ENCODE measurements at places on chromosomes 5 and 9.
A peak's percentile ranks its signal among the peaks of the same experiment; 100 is the strongest.

GRCh38 chr5:140882591-140882899, 621 bp downstream of the PCDHA13 start:
- DNase-seq, result no peak

- DNase-seq, result no peak
Observed at GRCh38 chr9:4510546-4511322, 20.5 kb downstream of the SLC1A1 start.

DNA sequence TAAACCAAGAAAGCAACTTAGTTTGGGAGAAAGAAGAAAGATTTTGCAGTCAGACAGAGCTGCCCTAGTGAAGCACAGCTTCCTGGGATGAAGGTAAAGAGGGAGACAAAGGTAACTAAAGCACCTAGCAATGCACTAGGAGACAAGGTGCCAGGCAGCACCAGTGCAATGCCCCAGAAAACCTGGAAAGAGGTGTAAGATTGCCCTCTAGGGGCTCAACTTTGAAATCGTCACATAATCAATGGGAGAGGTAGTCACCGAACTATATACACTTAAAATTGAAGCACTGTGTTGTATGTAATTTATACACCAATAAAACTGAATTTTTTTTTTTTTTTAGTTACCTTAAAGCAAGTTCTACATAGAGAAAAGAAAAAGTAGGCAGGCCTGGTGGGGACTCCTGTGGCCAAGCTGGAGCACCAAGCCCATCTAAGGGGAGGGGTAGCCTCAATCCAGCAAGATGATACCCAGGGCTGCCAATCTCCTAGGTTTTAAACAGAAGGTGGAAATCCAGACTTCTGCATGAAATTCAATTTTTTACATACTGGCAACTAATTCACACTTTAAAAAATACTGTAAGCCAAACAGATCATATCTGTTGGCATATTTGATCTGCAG, 48.2 kb downstream of the CDK5RAP2 start:
- peak; percentile 15 for DNase-seq

DNA sequence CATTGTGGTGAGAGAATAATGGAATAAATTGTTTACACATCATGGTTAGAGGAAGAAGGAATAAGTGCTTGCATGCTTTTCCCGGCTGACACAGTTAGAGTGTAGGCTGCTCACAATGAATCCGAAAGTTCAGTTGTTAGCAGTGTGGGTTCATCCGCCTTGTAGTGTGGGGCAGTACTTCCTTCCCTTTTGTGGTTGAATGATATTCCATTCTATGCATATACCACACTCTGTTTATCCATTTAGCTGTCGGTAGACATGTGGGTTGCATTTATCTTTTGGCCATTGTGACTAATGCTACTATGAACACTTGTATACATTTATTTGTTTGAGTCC, 84.0 kb downstream of the COL5A1 start:
- peak; percentile 61 for DNase-seq

GRCh38 chr9:94014066-94014654, 59.0 kb upstream of the BARX1 start:
- no peak for DNase-seq

DNA sequence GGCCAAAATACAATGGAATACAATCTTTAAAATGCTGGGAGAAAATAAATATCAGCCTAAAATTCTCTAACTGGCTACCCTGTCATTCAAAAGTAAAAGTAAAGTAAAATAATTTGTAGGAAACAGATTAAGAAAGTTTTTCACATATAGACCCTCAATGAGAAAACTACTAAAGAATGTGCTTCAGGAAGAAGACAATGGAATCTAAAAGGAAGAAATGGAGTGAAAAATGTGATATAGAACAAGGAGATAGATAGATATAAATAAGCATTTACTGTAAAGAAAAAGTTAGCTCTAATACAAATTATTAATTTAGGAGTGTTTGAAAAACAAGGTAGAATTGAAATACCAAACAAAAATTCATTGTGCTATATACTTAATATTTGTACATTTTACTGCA, 368.6 kb upstream of the MPDZ start:
- no peak for DNase-seq

DNA sequence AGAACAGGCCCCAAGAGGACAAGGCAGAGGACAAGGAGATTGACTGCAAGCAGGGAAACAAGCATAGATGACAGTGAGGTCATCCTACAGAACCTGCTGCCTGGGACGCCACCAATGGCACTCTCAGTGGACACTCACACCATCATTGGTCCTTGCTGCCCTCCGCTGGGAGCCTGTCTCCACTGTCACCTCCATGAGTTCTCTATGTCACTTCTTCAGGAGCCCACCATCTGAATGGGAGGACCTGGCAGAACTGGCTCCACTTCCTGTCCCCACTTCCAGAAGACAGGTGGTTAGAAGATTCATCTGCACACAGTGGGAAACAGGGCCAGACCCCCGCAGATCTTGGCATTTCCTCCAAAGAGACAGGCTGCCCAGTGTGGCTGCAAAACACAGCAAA, 188.9 kb downstream of the HSD17B3 start:
- no peak for DNase-seq

GRCh38 chr5:18048449-18048848, 414.2 kb downstream of the TAF11L14 start:
- DNase-seq, result no peak

- no peak for DNase-seq
Observed at GRCh38 chr9:127318651-127319167, 54.1 kb downstream of the GARNL3 start.

DNA sequence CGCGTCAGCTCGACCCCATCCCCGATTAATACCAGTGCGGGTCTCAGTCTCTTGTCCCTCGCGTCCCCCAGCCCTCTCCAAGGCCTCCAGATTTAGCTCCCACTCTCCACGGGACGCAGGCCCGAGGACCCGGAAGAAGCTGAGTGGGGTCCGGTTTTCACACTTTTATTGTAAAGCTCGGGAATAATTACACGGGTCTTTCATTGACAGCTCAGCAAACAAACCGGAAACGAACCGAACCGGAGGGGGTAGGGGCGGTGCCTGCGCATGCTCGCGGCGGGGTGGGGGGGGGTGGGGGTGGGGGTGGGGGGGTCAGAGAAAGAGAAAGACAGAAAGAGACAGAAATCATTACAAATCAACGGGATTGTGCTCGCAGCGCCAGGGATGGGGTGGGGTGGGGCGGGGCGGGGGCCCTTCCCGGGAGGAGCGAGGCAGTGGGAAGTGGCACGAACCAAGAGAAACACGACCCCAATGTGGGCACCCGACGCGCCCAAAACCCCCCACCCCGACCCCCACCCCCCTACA, 27.9 kb downstream of the PCDH1 start:
- no peak for DNase-seq

DNA sequence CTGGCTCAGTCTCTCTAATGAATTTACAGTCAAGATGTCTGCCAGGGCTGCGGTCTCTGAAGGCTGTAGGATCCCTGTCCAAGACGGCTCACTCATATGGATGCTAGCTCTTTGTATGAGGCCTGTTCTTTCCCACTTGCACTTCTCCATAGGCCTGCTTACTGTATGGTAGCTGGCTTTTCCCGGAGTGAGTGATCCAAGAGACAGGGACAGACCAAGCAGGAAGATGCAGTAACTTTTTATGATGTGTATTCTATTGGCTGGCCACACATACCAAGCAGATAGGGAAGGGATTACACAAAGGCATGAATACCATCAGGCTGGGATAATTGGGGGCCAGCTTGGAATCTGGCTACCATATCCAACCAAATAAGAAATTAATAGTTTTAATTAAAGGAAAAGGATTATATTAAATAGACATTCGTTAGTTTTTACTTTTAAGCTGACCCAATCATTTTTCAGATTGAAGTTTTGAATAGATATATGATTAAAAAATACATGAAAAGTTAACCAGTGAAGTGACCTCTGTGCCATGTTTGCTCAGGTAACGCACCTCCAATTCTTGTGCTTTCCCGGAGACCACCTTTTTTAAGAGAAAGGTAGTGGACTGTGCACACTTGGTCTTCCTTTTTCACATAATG, 20.6 kb downstream of the NSD1 start:
- DNase-seq, result no peak

- no peak for DNase-seq
Observed at GRCh38 chr9:129145841-129146292, 32.2 kb downstream of the IER5L start.

- DNase-seq, result no peak
Observed at GRCh38 chr5:95151694-95152093, 133.2 kb downstream of the MCTP1 start.

DNA sequence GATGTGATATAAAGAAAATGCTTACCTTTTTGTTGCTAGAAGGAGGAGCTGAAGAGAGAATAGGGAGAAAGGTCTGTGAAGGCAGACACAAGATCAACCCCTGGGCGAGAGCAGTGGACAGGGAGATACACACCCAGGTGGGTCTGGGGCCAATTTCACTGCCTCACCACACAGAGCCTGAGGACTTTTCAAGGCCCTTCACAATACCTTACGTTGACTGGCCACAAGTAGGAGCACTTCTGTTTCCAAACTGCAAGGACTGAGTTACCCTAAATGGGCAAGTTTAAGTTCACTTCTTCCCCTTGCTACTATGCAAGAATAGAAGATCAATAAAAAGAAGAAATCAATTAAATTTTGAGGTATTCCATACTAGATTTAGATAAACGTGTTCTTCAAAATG, 174.5 kb upstream of the SLC12A2 start:
- DNase-seq, result peak; percentile 35

DNA sequence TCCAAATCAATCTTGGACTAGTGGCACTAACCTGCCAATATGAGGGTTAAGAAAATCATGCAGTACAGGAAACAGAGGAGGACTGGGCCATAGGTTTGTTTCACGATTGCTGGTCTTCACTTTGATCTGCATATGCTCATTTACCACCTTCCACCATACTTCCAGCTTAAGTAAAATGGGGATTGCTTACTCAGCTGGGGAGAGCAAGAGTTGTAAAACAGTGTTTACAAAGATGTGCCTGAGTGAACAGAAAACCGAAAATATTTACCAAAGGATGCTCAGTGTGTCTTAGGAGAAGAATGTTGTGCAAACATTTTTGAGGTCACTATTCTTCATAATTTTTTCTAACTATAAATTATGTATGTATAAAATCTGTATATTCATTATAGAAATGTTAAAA, 65.1 kb upstream of the DNAH5 start:
- DNase-seq, result no peak

- no peak for DNase-seq
Observed at GRCh38 chr5:68698025-68698940, 395.5 kb upstream of the SLC30A5 start.

DNA sequence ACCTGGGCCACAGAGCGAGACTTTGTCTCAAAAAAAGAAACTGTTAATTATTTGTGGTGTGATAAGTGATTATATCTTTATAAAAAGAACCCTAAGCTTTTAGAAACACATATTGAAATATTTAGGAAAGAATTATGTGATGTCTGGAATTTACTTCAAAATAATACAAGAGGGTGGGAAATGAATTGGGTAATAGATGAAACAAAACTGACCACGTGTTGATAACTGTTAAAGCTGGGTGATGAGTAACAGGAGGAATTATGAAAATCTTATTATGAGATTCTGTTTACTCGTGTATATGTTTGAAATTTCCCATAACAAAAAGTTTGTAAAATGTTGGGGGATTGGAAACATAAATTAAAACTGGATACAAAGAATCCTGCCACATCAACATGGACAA, 33.0 kb upstream of the PPP2CA start:
- no peak for DNase-seq

- DNase-seq, result no peak
Observed at GRCh38 chr5:151585970-151586369, 5.2 kb downstream of the FAT2 start.

- no peak for DNase-seq
Observed at GRCh38 chr5:160213537-160213936, 15.8 kb upstream of the FABP6 start.

DNA sequence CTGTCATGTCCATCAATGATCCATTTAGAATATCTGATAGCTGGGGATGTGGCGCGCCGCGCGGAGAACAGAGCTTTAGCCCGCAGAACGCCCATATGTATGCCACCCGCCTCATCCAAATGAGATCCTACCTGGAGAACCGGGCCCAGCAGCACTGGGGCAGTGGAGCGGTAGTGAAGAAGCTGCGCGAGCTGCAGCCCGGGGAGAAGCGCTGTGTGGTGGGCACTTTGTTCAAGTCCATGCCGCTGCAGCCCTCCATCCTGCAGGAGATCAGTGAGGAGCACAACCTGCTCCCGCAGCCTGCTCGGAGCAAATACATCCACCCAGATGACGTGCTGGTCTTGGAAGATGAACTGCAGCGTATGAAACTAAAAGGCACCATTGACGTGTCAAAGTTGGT, 313.7 kb downstream of the NR2F1-AS1 start:
- DNase-seq, result no peak

- DNase-seq, result no peak
Observed at GRCh38 chr9:120937596-120937995, 11.0 kb upstream of the TRAF1 start.

DNA sequence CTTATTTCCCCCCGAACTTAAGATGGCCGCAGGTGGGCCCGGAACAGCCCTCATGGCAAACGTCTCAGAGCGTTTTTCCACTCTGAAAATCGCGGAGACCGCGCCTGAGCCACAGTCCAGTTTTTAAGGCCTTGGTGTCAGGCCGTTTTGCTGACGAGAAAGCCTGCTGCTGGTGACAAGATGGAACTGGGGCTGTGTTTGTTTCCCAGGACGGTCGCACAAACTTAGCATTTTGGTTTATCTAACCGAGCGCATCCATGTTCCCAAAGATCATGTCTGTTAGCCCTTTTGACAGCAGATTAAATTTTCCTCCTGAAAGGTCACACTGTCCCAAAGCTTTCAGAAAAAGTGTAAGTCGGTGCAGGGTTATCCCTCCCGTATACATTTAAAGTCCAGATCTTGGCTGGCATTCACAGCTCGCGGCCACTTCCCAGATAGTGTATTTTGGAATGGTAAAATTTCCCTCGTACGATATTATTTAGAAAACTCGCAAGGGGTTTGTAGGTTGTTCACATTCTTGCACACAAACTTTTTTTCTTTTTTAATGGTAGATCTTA, 812 bp downstream of the SREK1 start:
- no peak for DNase-seq

GRCh38 chr5:14440582-14441431, 140.8 kb upstream of the OTULINL start:
- DNase-seq, result peak; percentile 99

DNA sequence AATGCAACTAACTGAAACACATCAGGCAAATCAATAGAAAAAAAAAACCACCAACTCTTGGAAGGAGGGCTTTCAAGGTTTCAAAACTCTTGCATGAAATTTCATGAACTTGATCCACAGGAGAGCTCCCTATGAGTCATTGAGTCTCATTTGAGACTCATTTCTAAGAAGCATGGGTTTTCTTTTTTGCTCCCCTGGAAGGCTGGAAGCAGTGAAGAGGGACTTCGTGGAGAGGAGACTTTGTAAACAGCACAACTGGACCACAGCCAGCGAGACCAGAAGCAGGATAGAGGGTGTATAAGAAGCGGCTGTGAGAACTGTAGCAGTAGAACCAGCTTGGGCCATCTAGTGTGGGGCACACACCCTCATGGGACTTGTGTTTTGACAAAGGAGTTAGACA, 41.2 kb upstream of the RAPGEF1 start:
- DNase-seq, result no peak

- no peak for DNase-seq
Observed at GRCh38 chr5:143569722-143570567, 166.5 kb upstream of the NR3C1 start.
